Fibroblast of pulmonary artery (primary cell): ENCODE measurements at places on chromosomes 3 and 15.
A peak's percentile ranks its signal among the peaks of the same experiment; 100 is the strongest.

- DNase-seq: no peak
Observed at GRCh38 chr15:29135309-29135657, 134.3 kb downstream of the NSMCE3 start.

DNA sequence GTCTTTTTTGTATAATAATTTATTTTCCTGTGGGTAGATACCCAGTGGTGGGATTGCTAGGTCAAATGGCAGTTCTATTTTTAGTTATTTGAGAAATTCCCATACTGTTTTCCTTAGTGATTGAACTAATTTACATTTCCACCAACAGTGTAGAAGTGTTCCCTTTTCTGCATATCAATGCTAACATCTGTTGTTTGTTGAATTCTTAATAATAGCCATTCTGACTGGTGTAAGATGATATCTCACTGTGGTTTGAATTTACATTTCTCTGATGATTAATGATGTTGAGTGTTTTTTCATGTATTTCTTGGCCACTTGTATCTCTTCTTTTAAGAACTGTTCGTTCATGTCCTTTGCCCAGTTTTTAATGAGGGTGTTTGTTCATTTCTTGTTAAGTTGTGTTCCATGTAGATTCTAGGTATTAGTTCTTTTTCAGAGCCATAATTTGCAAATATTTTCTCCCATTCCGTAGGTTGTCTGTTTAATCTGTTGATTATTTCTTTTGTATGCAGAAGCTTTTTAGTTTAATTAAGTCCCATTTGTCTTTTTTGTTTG, 713.3 kb upstream of the EPHA6 start:
- no peak for DNase-seq

DNA sequence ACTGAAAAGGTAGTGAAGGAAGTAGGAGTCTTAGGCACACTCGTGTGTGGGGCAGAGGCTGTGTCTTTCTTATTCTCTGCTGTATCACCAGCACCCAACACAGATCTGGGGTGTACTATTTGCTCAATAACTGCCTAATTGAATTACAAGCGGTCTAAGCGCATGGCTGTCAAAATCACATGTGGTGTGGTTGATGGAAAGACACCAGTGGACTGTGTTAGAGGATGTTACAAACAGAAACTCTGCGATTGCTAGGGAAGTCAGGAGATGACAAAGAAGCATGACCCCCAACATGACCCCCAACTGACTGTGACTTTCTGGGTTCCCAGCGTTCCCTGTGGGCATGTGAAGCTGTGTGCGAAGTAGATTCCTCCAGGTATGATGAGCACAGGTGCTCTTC, 32.0 kb downstream of the ATG7 start:
- no peak for DNase-seq

DNA sequence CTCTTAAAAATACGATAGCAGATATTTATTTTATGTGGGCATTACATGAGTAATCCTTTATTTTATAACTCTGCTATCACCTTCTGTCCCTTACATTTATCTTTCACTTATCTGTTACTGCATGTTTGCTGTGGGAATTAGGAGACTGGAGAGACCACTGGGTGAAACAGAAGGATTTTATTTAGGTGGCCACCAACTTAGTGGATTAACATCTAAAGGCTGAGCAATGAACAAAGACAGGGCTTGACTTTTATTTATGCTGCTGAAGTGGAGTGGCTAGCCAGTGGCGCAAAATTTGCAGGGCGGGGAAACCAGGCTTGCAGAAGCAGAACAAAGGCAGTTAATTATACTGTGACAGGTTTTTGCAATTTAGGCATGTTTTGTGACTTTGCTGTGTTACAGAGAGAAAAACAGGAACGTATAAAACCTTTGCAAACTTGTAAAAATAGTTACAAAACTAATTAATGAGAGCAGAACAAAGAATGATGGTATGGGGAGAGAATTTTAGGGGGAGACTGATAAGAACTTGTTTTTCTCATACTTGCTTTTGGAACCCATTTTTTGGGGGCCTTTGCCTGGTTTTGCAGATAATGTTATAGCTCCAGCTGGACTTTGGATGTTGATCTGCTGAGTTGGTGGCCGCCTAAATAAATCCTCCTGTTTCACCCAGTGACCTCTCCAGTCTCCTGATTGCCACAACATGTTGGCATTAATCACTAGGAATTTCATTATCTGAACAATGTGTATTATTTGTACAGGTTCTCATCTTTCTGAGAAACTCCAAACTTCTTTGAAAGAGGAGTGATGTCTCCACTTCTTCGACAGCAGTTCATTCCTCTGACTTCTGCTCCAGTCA, 18.0 kb downstream of the KLHL24 start:
- DNase-seq: peak; percentile 20
